COLO829 (cell line): ENCODE measurements at places on chromosomes 11 and 22.

- no peak for DNase-seq
These were observed 14.3 kb downstream of the DGKZ start for GRCh38 chr11:46361283-46362155.

GRCh38 chr11:73277467-73277866, 5.3 kb downstream of the P2RY6 start:
- DNase-seq: no peak

DNA sequence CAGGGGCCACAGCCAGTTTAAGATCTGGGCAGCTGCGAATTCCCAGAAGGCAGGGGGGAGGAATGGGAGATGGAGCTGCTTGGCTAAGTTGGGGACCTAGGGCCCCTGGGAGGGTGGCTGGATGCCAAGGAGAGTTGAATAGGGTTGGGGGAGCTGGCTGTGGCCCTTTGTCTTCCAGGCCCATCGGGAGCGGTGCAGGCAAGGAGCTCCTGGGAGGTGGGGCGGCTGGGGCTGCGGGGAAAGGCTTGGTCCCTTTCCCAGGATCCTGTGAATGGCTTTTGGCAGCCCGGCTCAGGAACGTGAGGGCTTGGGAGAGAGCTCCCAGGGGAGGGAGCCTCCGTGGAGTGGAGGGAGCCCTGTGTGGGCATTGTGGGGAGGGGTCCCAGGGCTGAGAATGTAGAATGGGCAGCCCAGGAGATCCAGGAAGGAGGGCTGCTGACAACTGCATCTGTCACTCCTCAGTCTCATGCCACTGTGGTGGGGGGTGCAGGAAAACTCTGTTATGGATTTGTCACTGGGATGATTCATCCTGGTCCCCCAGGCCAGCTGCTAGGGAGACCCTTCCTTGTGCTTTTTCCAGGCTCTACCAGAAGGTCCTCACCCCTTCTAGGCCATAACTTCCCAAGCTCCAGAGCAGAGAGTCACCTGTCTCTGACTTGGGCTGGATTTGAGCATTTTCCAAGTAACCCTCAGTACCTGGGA, 6.0 kb downstream of the FREY1 start:
- no peak for DNase-seq

GRCh38 chr11:78045851-78046485, 17.7 kb upstream of the THRSP start:
- DNase-seq: peak; percentile 62

DNA sequence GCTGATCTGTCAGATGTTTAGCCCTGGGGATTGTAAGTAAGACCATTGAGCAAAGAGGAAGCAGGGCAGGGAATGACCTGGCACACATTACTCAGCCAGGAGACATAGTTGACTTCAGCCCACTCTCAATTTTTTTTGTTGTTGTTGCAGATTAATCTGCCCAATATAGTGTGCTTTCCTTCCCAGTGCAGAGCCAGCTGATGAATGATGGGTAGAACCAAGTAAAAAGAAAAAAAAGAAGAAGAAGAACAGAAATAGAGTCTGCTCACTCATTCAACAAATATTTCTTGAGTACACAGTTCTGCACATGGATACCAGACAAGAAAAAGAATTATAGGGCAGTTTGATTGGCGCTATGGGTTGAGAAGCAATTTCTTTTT, 292.7 kb downstream of the ETS1 start:
- no peak for DNase-seq

- no peak for DNase-seq
These were observed 15.2 kb upstream of the LDHA start for GRCh38 chr11:18379201-18379600.

- DNase-seq: no peak
These were observed 18.4 kb downstream of the ABTB2 start for GRCh38 chr11:34339149-34340064.

DNA sequence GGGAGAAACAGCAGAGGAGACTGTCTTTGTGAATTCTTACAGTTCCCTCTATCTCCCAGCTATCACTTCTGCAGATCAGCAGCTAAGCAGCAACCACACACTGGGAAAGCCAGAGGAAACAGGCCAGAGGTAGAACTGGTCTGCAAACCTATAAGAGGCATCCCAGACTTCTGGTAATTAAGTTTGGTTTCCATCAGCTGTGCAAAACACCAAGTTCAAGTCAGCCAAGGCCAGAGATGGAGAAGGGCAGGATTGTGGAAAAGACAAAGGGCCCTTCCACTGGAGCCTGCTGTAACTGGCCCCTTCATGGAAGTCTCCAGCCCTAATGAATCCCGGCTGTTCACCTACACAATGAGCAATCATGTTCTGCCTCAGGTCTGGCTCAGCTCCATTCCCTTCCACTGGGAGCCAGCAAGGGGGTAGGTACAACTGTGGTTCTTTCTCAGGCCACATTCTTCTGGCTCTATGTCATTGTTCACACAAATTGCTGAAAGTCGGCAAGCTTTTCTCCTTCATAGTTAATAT, 4.6 kb upstream of the PAMR1 start:
- DNase-seq: no peak

GRCh38 chr11:60143768-60144167, 39.1 kb downstream of the MS4A6A start:
- no peak for DNase-seq

- DNase-seq: no peak
These were observed 12.1 kb downstream of the SSH3 start for GRCh38 chr11:67315325-67315909.

- no peak for DNase-seq
These were observed 162.8 kb downstream of the ARHGAP42 start for GRCh38 chr11:100849901-100850235.

- DNase-seq: no peak
These were observed 22.1 kb upstream of the KRTAP5-7 start for GRCh38 chr11:71505001-71505400.

DNA sequence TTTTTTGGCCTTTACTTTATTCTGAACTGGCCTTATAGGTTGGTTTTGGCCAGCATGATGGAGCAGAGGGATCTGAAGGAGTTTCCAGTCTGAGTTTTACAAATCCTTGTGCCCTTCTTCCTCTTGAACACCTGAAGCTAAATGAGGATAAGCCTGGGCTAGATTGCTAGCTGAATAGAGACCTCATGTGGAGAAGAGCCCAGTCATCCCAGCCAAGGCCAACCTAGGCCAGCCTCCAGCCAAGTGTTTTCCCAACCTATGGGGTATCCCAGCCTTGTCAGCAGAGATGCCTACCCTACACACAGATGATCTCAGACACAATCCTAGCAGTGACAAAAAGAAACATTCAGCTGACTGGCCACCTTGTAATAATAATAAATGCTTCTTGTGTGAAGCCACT, 966 bp upstream of the CASP12 start:
- DNase-seq: no peak

DNA sequence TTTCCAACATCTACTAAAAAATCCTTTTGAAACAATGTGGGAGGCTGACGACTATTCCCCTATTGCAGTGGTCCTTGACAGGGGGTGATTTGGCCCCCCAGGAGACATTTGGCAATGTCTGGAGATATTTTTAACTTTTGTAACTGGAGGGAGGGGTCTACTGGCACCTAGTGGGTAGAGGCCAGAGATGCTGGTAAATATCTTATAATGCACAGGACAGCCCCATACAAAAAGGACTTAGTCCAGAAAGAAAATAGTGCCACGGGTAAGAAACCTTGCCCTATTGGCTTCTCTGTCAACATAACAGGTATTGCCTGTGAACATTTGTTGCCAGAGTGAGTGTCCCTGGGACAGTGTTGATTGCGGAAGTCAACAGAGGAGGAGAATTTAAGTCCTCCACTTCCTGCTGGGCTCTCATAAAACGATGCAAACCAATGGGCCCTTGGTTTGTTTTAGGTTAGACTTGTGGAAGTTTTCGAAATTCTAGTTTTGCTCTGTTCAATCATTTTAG, 101.6 kb downstream of the MAML2 start:
- no peak for DNase-seq

- DNase-seq: no peak
These were observed 60.6 kb upstream of the TCF20 start for GRCh38 chr22:42331014-42331413.

GRCh38 chr11:14306481-14306880, 52.5 kb downstream of the RRAS2 start:
- no peak for DNase-seq

GRCh38 chr11:124869331-124869730, 4.1 kb downstream of the ROBO3 start:
- DNase-seq: no peak

- DNase-seq: no peak
These were observed 7.4 kb downstream of the SMPD1 start for GRCh38 chr11:6397636-6398035.

DNA sequence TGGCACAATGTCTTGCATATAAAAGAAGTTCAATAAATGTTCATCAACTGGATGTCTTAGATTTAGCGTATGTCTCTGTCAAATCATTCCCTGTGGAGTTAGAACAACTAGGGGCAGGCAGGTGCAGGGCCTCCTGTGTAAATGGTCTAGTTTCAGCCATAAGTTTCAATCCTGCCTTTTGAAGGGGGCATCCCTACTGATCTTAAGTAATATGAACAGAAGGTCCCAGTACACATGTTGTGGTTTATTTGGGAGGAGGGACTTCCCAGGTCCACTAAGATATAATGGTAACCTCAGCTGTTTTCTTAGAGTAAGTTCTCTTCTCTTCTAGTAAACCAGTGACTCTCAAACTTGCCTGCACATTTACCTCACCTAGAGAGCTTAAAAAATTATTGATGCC, 19.8 kb downstream of the TTC12 start:
- DNase-seq: no peak

GRCh38 chr22:41596776-41597634, 7.4 kb upstream of the PMM1 start:
- DNase-seq: peak; percentile 81

GRCh38 chr22:30314915-30315314, 11.8 kb downstream of the TBC1D10A start:
- DNase-seq: no peak

- DNase-seq: peak; percentile 70
These were observed 39.1 kb downstream of the PITPNB start for GRCh38 chr22:27879923-27880322.

DNA sequence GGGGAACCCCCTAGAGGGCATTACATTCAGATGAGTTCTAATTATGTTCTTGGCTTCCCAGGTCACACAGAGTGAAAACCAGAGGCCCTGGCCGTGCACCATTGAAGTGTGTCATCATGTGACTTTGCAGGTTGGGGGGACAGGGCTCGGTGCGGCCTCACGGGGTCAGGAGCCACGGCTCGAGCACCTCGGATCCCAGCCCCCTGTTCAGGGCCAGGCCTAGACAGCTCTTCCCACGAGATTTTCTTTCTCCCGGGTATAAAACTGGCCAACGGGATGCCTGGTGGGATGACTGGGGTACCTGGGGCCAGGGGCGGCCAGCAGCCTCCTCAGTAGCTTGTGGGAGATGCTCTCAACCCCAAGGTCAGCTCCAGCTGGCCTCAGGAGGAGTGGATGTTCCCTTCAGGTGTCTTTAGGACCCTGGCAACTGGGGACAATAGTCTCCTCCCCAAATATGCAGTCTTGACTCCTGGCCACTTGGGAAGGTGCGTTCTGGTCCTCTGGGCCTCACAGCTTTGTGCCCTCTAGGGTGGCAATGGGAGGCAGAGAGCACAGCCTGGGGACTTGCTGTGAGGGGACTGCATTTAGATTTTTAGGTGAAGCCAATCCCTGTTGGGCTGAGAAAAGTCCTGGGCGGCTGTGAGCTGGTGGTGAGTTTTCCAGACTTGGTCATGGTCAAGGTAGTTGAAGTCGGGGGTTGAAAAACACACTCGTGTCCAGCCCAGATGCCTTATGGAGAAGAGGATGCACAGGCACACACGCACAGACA, 95.6 kb downstream of the KCNQ1 start:
- DNase-seq: no peak

DNA sequence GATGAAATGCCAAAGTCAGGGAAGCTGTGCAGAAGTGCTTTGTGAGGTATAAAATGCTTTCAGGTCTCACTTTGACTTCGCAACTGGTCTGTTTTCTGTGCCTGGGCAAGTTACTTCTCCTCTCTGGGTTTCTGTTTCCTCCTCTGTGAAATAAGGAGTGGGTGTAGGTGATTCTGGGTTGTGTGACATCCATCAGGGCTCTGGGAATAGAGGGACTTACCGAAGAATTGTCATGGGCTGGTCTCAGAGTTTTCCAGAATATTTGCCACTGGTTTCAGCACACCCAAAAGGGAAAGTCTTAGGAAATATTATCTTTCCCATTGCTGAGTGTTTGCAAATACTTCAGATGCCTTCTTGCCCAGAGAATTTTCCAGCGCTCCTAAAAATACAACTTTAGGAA, 118.4 kb downstream of the KIAA1671 start:
- DNase-seq: no peak

- no peak for DNase-seq
These were observed 54.8 kb upstream of the FDX1 start for GRCh38 chr11:110374921-110375320.

- DNase-seq: no peak
These were observed 2.6 kb downstream of the PACSIN2 start for GRCh38 chr22:43012390-43012789.

DNA sequence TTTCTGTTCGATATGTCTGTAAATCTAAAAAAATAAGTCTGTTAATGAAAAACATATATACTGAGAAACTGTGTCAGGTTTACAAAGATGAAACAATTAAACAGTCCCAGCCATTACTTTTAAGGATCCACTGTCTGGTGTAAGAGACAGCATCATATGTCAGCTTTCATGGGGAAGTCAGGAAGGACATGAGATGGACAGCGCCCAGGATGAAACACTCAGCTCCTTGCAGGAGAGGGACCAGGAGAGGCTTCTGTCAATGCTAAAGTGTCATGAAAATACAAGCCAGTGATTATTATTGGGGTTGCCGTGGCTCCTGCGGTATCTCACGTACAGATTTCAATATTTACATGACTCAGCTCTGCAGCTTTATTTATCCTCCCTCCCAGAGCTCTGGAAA, 1524.6 kb downstream of the TBC1D22A start:
- no peak for DNase-seq
